ENCODE measurements at places on chromosomes 3 and 15.

DNA sequence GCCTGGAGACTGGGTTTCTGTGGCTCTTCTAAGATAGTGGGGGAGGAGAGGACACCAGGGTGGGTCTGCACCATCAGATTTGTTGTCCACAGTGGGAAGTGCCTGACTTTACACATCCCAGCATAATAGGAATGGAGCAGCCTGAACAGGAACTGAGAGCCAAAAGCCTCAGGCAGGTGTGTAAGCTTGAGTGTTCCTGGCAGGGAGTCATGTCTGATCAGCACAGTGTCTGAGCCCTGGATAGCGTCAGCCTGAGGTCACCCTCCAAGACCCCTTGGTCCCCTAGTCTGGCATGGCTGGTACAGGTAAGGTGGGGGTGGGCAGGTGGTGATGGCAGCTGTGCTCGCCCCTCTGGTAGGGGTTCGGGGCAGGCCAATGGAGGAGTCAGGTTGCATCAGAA lies 20.2 kb downstream of the INSYN1 start:
- DNase-seq, result no peak

GRCh38 chr3:138469874-138470273 lies 35.5 kb downstream of the ESYT3 start:
- no peak for DNase-seq

DNA sequence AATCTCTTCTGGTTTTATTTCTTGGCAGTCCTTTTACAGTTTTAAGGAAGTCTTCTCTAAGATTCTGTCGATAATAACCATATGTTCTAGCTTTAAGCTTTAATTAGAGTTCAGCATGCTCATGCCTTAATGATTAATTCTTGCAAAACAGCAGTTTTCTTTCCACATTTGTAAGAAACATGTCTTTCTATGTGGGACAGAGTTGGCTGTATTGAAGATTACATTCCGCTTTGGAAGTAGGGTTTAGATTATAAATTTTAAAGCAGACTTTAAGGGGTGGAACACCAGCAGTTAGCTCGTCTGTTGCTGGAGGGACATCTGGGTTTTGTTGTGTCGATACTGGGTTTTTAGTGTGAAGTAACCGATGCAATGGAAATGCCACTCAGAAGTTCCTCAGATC lies 35.3 kb downstream of the SQOR start:
- no peak for DNase-seq

GRCh38 chr15:88624156-88624970 lies 3.2 kb downstream of the AEN start:
- peak; percentile 54 for DNase-seq

- DNase-seq, result no peak
These were observed 79.4 kb downstream of the LPP start for GRCh38 chr3:188233320-188233719.

- no peak for DNase-seq
These were observed 50.4 kb upstream of the LIMD1 start for GRCh38 chr3:45544024-45544716.

- DNase-seq, result no peak
These were observed 4.3 kb downstream of the DNASE1L3 start for GRCh38 chr3:58206406-58207011.

GRCh38 chr3:125389282-125389681 lies 14.2 kb upstream of the ZNF148 start:
- DNase-seq, result no peak

- DNase-seq, result no peak
These were observed 316.8 kb downstream of the POLQ start for GRCh38 chr3:121228971-121229370.

DNA sequence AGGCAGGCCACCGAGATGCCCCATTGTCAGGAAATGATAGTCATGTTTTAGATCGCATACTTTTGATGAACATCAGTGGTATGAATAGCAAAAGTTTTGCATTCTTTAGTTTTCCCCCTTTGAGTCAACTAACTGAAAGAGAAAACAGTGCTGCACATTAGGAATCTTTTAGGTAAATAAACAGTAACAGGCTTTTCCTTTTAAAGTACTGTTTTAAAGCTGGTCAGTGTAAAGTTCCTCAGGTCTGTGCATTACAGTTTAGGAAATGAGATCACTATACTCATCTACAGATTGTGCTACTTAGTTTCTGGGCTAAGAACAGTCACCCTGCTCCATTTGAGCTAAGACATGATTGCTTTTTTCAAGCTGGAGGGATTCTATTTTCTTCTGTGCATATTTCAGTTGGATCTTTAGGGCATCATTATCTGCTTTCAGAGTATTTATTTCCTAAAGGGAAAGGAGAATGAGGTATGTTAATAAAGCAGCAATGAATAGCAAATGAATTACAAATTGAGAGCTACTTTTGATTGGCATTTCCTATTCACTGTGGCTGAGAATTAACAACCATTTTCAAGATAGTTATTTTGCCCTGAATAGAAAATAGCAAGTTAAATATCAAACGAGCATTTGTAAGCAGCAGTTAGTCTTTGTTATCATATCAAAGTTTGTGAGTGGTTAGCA lies 36.5 kb downstream of the FAM98B start:
- no peak for DNase-seq

GRCh38 chr3:173584093-173584837 lies 186.7 kb downstream of the NLGN1 start:
- no peak for DNase-seq

GRCh38 chr3:146972726-146973125 lies 367.6 kb upstream of the PLSCR5 start:
- no peak for DNase-seq

DNA sequence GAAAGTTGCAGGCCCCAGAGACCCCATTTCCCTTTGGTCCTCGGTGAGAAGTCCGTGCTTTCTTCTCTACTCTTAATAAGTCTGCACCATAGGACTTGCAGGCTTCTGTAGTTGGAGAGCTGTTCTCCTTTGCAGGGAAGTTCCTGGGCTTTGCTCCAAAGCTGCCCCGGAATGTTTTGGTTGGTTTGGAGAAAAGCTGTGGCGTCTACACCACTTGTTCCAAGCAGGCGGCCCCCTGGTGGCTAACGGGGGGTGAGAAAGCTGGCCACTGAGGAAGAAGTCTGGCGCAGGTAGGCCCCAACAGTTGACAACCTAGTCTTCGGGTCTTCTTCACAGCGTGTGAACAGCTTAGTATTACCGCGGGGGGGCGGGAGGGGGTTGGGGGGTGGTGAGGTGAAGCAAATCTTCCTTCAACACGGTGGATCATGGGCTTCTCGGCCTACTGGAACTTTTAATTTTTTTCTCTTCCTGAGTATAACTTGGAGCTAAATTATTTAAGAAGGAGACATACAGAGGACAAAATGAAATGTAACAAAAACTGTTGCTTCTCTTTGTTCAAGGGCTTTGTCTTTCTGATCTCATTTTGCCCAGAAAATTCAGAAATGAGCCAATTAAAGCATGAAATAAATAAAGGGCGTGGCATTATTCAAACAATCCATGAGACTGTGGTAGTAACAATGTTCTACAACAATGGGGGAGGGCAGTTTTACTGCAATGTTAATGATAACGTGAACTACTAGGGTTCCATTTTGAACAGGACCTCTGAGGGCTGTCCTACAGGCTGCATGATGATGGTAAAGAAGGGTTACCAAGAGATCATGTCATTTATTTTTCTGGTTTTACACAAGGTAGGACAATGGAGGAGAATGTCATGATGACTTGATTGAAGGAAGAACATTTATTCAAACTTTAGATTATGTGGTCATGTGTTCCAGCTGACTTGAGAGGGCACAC lies 2.2 kb upstream of the THRB start:
- DNase-seq, result no peak

DNA sequence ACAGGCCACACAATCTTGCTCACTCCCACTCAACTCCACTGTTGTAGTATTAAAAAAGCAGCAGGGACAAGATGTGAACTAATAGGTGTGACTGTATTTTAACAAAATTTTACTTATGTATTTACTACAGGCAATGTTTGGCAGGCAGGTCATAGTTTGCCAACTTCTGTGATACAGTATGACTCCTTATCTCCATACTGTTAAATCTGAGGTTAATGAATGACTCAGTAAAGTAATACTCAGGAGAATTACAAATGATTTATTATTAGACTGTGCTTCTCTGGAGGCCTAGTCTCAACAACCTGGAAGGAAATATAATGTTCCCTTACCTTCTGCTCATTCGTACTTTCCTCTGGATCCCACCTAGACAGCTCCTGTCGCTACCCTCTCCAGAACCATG lies 258.6 kb upstream of the KCNMB2 start:
- DNase-seq, result no peak

DNA sequence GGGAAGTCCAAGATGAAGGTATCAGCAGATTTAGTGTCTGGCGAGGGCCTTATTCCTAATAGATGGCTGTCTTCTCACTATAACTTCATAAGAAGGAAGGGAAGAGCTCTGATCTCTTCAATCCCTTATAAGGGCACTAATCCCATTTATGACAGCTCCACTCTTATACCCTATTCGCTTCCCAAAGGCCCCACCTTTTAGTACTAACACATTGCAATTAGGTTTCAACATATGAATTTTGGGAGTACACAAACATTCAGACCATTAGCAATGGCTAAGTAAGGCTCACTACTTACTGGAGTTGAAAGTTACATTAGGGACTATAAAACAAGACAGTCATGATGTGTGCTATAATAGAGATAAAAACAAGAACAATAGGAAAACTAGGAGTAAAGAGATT lies 118.9 kb downstream of the NECTIN3 start:
- no peak for DNase-seq

- DNase-seq, result no peak
These were observed 13.9 kb downstream of the HDGFL3 start for GRCh38 chr15:83193721-83194120.

- no peak for DNase-seq
These were observed 68.9 kb downstream of the GHSR start for GRCh38 chr3:172379372-172379771.

DNA sequence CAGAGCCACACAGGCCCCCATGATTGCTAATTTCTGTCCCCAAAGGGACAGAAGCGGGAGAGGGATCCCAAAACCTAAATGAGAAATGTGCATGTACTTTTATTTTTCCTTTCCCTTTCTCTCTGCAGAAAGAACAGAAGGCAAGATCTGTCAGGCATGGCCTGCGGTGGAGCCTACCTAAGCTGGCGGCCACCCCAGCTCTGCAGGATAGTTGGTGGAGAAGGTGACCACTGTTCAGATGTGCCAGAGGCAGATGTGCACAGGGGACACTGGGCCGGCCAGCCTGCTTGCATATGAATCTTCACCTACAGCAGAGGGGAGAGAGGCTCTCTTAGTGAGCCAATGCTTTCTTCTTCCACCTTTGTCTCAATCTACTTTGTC lies 2.1 kb upstream of the AMOTL2 start:
- DNase-seq, result no peak

DNA sequence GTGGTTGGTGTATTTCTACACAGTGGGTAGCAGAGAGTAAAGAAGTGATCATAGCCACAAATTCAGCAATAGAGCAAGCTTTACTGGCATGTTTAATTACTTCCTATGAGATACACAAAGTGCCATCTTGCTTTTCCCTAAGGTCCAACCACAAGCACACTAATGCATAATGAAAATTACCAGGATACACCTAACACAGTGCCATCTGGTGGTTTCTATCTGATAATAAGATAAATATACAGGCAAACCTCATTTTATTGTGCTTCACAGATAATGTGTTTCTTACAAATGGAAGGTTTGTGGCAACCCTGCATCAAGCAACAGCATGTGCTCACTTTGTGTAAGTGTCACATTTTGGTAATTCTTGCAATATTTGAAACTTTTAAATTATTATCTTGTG lies 223.0 kb downstream of the NSUN3 start:
- no peak for DNase-seq

DNA sequence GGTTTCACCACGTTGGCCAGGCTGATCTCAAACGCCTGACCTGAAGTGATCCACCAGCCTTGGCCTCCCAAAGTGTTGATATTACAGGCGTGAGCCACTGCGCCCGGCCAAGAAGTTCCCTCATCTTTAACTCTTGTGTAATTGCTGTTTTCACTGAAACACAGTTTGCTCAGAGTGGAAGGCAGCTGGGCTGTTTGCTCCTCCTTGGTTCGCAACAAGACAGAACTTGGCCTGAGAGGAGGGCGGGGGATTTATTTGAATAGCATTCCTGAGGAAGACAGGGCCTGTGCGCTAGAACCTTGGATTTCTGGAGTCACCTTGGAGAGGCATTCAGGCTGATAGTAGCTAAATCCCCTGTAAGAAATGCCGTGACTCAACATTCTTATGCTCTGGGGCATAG lies 226.7 kb upstream of the MCTP2 start:
- no peak for DNase-seq

DNA sequence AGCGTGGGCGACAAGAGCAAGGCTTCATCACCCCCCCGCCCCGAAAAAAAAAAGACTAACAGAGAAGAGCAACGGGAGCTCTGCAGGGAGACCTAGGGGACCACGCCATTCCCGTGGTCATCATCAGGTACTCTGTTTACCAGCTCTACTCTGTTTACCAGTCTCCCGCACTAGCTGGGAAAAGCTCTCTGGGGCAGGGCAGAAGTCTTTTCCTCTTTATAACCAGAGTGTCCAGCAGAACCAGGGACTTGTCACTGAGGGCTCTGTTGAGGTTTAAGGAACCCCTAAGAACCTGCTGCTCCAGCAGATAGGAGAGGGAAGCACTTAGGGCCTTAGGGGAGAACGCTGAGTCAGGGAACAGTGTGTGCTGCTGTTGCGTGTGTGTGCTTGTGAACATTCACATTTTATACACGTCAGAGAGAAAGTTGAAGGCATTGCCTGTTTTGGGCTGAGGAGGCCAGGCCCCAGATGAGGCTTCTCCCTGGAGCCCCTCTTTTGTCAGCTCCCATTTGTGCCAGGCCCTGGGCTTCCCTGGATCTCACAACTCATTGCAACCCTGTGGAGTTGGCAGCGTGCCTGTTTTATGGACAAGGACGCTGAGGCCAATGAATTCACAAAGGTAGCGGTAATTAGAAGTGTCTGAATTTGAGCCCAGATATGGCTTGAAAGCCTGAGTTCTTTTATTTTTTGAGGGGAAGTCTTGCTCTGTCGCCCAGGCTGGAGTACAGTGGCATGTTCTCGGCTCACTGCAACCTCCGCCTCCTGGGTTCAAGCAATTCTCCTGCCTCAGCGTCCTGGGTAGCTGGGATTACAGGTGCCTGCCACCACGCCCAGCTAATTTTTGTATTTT lies 24.2 kb upstream of the ERICH6 start:
- no peak for DNase-seq

DNA sequence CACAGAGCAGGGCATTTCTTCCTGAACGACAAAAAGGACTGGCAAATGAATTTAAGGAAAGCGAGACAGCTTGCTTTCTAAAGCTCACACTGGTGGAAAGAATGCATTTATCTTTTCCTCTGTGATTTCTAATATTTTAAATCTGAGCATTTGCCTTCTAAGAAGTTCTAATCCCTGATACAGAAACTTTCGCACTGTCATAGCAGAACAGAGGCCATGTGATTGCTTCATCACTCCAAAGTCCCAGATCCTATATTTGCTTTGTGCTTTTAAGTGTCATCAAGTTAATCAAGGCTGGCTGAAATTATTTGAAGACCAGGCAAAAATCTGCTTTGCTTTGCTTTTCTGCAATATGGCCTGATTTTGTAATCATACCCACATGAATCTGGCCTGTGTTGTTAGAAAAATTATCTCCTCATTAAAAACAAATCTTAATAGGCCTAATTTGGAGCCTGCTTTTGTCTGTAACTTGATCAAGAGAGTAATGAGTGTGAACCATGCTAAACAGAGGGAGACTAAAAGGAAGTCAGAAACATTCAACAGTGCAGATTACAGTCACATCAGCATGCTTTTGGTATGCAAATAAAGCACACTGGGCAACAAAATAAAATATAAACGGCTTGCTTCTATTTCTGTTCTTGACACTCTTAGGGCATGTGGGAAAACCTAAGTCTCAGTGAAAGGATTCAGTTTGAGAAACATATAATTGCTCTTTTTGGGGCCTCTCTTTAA lies 178.2 kb upstream of the ADAMTS9 start:
- no peak for DNase-seq
